SW 1271 (cell line): ENCODE measurements at places on chromosomes 2 and 18.

DNA sequence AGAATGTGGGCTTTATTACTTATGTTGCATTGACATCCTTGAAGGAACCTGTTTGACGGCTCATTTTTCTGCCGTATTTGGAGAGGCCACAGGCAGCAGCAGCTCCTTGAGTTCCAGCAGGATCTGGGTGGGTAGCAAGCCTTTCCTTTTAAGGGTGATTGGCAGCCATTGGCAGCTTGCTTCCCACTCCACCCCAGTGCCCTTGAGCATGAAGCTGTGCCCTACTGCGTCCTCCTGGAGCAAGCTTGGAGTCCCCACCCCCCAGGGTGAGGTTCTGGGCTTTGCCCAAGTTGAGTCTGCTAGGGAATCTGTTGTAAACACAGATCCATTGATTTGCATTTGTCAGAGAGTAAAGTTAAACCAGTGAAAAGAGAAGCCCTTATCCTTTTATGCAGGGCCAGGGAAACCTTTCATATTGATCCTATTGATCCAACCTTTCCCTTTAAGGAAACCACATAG is 9.2 kb downstream of the ONECUT2 start:
- no peak for DNase-seq

- DNase-seq = no peak
Measured at GRCh38 chr18:65752625-65753325, 2.0 kb downstream of the CDH7 start.

GRCh38 chr18:51151568-51152511 is 45.6 kb downstream of the MEX3C start:
- DNase-seq = no peak

DNA sequence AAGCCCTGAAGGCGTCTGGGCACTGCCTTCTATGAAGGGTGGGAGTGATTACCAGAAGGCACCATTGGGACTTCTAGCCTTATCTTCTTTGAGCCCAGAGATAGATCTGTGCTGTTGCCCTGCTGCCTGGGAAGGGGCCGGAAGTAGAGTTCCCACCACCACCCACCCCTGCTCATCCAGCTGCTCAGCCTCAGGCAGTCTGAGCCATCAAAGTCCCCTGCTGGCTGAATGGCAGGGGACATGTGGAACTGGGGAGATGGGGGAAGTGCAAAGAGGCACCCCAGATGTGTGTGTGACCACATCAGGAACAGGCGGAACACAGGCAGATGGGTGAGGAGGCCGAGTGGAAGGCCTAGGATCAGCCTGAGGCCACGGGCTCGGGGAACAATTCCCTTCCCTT is 3.3 kb upstream of the WNT10A start:
- DNase-seq = no peak

DNA sequence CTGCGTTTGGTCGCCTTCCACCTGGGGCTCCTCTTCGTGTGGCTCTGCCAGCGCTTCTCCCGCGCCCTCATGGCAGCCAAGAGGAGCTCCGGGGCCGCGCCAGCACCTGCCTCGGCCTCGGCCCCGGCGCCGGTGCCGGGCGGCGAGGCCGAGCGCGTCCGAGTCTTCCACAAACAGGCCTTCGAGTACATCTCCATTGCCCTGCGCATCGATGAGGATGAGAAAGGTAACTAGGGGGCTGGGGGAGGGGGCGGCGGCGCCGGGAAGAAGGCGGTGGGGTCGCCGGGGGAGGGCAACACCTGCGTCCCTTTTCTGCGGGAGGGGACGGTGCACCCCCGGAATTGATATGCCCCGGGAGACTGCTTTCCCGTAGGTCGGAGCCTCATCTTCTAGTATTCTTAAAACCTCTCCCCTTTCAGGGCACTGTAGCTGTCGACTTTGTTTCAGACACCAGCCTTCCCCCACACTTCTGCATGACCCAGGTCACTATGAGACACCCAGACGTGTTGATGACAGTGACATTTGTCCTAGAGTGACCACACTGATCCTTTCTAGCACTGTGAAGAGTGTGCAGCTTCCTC is 755 bp downstream of the SPAST start:
- DNase-seq = peak; percentile 35

DNA sequence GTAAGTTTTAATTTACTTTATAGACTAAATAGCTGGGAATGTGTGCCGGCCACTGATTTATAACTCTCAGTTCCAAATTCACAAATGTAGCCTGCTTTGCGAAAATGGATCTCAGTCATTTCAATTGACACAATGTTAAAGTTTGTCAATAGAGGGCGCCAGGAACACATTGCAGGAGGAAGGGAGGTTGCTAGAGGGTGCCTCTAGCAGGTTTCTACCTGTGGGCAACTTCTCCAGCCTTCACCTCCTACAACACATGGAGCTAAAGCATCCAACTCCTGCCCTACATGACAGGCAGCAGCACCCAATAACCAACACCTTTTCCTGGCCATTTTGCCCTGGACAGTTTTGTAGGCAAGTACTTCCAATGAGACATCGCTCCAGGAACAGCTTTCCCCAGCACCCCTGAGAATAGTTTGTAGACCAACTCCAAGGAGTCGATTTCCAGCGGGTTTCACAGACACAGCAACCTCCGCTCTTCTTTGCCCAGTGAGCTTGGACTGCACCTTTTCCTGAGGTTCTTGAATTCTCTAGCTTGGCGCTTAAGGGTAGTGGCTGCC is 784.8 kb upstream of the CDH2 start:
- peak; percentile 27 for DNase-seq

GRCh38 chr2:19086231-19086651 is 272.2 kb downstream of the OSR1 start:
- no peak for DNase-seq

DNA sequence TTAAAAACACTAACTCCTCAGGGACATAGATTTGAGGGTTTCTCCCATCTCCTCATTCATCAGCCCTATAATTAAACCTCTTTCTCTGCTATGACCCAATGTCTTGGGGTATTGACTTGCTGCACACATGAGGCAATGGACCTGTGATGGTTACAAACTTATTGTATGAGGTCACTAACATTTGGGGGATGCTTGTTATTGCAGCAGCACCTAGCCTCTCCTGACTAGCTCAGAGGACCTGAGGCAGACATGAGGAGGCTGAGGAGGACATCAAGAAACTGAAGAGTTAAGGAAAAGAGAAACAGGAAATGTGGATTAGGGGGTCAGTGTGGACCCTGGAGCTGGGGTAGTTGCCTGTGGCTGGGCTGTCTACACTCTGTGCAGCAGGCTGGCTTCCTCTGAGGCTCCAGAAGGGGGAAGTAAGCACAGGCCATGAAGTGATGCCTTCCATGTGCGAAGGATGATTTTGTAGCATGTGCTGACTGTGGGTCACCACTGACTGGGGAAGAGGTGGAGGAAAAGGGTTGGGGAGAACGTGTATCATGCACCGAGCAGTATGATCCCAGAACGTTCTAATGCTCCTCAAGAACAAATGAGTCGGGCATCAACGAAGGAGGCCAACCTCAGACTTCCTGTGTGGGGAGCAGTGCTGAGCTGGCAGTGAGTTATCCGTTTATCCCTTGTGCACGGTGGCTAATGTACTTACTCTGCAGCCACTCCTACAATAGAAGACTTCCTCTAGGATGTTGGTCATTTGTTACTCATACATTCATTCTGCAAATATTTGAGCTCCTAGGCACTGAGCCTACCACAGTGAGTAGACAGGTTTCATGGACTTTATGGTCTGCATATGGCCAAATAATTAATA is 42.1 kb upstream of the RFX8 start:
- DNase-seq = peak; percentile 96

GRCh38 chr2:85435981-85436835 is 17.7 kb downstream of the SH2D6 start:
- DNase-seq = no peak

GRCh38 chr2:42043789-42044394 is 3.9 kb upstream of the PKDCC start:
- DNase-seq = no peak

GRCh38 chr18:46761059-46761769 is 4.4 kb upstream of the ST8SIA5 start:
- no peak for DNase-seq

DNA sequence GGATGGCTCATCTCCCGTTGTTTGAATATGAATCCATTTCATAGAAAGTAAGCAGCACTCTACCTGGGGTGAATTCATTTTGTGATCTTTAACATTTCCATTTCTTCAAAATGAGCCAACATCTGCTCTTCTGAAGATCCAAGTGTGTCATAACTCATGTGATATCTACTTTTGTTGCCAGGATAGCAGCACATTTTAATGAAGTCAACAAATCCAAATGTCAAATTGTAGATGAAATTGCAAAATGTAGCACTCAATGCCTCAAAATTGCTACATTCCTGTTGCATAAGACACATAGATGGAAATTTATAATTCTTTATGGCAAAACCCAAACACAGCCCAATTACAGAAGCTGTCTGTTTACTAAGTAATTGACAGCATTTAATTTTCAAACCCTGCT is 360.7 kb downstream of the TMX3 start:
- no peak for DNase-seq

DNA sequence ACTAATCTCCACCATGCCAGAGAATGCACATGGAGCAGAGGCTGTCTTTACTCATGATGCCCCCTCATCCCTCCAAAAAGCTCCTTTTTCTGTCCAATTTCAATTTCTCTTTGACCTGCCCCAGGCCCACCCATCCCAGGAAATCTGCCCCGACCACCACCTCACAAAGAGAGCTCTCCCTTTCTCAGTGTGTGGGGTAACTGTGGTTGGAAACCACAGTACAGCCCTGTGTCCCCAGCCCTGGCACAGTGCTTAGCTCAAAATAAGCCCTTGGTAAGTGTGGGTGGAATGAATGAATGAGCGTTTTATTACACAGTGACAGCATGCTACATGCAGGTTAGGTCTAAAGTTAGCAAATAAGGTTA is 43.7 kb upstream of the CAB39 start:
- DNase-seq = no peak

- no peak for DNase-seq
Measured at GRCh38 chr18:23868136-23868785, 146.3 kb upstream of the TTC39C start.

DNA sequence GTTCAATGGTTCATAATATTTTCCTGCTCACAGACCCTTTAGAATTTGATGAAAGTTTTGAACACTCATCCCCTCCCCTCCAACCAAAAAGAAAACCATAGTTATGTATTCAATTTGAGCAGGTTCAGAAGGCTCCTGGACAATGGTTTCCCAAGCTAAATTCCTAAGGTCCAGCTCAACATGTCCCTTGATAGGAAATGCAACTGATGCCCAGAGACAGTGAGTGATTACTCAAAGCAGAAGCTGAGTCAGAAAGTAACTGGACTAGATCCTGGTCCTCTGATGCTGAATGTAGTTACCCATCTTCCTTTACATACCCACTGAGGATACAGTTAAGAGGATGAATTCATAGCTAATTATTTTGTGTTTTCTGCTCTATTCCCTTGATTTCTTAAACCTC is 218.9 kb upstream of the NCKAP5 start:
- DNase-seq = peak; percentile 9

- DNase-seq = no peak
Measured at GRCh38 chr18:22324191-22325131, 93.3 kb downstream of the CTAGE1 start.

- DNase-seq = no peak
Measured at GRCh38 chr2:40197121-40197520, 254.8 kb downstream of the SLC8A1 start.

DNA sequence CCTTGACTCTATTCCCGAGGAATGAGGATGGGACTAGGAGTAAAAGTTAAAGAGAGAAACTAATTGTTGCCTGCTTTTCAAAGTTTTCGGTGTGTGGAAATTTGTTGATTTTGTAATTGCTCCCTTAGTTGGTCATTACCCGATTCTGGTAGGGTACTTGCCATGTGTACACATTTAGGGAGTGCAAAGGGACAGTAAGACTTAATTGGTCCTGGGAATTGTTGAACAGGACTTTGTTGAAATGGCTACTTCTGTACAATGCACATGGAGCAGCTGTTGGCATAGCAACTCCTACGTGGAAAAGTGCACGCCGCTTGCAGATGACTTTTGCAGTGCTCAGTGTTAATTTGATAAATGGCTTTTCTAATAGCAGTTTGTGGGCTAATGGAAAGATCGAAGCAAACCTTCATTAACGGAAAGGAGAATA is 22.9 kb downstream of the EPAS1 start:
- no peak for DNase-seq

GRCh38 chr18:79884963-79885728 is 66.3 kb downstream of the SLC66A2 start:
- no peak for DNase-seq

- DNase-seq = no peak
Measured at GRCh38 chr2:227614246-227614645, 394 bp downstream of the SCYGR3 start.

DNA sequence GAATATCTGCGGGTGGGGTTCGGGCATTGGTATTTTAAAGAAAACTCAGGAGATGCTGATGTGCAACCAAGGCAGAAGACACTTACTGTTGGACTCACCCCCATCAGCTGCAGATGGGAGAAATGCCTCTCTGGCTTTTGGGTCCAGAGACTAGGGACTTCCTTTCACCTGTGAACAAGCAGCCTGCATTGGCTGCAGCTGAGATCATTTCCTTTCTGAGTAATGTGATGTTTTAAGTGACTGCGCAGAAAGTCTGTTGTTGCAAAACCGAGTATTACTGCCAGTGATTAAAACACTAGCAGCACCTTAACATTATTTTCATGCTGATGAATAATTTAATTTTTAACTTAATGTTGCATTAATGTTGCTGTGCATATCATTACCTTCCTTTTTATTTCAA is 143.0 kb downstream of the TSN start:
- peak; percentile 12 for DNase-seq

GRCh38 chr2:42055573-42056514 is 8.0 kb downstream of the PKDCC start:
- DNase-seq = no peak

DNA sequence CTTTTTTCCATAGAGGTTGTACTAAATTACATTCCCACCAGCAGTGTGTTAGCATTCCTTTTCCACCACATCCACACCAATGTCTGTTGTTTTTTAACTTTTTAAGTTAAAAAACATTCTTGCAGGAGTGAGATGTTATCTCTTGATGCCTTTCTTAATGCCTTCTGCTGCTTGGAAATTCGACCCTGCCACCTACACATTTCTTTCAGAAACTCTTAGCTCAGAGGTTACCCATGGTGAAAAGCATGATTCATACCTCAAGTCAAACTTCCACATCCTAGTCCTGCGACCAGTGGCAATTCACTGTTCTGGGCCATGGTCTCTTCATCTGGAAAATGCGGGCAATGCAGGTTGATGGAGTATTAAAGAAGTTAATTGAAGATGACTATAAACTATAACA is 12.7 kb upstream of the HNMT start:
- DNase-seq = no peak

DNA sequence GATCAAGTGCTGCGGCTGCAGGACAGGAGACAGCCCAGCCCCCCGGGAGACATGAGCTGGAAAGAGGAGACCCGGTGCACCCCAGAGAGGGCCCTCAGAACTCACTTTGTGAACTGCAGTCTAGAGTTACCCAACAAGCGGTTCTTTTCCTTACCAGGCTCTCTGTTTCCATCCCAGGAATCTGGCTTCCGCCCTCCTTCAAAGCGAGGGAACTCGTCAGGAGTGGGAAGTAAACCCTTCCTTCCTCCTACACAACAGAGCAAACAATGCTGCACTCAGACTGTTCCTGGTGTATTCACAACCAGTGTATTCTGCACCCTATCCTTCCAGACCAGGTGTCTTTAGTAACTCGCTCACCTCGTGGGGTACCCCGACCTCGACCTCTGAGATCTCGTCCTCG is 8.0 kb downstream of the SFT2D3 start:
- DNase-seq = no peak

- peak; percentile 54 for DNase-seq
Measured at GRCh38 chr18:58541789-58542425, 87.0 kb downstream of the ALPK2 start.
